ENCODE measurements at places on chromosomes 2 and 18. TPM values are rescaled to one million over a fixed set of nuclear protein-coding genes. Genes with fewer than 3 reads are reported as not detected.

- DNase-seq = no peak
These were observed 118.5 kb upstream of the CD302 start for GRCh38 chr2:159916511-159916910.

DNA sequence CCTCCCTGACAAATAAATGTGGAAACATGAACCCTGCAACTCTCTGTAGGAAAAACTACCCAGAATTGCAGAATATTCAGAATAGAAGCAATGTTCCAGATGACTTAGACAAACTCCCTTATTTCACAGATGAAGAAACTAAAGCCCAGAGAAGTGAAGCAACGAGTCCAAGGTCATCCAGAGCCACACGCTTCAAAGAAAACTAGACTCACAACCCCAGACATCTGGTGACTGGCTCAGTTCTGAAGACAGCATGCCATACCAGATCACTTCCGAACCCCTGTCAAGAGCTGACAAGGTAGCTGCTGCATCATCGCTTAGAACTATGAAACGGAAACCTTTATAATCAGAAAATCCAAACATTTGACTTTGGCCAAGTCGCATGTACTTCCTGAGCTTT lies 101.3 kb downstream of the PID1 start:
- DNase-seq = no peak

DNA sequence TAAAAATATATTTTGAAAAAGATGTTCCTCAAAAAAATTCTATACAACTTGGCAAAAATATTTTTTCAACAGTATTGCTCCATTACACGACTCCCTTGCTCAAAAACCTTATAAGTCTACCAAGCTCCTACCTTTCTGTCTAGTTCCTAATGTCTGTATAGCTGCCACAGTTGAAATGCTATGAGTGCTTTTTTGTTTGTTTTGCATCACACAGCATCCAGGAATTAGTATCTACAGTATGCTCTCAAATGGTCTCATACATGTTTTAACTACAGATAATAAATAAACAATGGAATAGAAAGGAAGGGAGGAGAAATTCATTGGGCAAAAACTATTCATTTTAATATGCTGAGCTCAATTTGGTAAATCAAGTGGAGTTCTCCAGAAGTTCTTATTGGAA lies 17.3 kb downstream of the ACADL start:
- no peak for DNase-seq

DNA sequence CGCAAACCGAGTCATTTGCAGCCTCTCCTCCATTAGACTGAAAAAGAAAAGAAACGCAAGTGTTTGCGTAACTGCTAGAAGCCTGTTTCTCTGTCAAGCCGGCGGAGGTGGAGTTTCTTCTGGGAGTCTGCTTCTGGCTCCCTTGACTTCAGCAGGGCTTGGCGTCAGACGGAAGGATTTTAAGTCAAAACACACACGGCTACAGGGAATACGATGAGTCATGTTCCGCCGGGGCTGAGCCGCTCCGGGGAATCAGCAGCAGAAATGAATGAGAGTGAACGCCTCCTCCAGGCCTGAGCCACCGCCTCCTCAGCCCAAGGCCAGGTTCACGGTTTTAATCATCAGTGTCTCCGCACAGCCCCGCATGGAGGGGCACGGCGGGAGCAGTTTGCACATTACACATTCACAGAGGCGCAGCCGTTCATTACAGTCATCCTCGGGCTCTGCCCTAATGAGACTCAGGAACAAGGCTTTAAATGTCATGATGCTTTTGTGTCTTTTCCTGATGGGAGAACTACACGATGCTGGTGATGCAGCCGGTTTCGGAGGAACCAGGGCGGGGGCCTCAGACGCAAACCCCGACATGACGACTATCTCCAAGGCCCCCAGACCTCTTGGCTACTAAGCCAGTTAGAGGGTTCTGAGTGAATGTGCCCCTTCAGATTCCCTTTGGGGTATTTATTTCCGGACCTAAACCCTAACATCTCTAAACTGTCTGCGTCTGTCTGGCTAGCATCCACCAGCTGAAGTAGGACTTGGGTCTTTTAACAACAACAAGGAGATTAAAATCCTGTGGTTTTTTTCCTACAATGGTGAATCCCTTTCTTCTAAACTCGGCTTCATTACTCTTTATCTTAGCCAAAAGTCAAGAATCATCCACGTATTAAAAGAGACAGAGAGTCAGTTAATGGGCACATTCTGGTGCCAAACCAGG lies 11.1 kb upstream of the SCG2 start:
- DNase-seq = peak; percentile 90

DNA sequence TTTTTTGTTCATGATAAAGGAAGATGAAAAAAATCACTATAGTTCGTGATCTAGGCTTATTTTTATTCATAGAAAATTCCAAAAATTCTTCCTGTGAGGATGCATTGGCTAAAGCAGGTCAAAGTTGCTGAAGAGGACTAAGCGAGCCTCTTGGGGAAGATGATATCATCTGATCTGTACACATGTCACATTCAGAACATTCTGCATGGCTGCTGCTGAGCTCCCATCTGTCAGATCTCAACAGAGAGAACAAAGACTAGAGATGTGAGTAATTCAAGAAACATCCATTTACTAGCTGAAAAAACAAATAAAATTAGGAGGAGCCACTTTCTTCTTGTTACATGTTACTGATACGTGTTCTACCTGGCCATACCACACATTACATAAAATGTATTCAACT lies 518.6 kb upstream of the FSIP2 start:
- no peak for DNase-seq

- no peak for DNase-seq
These were observed 115.9 kb upstream of the CD302 start for GRCh38 chr2:159913900-159914299.

- peak; percentile 40 for DNase-seq
These were observed 436.2 kb downstream of the SUCLG1 start for GRCh38 chr2:84022810-84023431.

DNA sequence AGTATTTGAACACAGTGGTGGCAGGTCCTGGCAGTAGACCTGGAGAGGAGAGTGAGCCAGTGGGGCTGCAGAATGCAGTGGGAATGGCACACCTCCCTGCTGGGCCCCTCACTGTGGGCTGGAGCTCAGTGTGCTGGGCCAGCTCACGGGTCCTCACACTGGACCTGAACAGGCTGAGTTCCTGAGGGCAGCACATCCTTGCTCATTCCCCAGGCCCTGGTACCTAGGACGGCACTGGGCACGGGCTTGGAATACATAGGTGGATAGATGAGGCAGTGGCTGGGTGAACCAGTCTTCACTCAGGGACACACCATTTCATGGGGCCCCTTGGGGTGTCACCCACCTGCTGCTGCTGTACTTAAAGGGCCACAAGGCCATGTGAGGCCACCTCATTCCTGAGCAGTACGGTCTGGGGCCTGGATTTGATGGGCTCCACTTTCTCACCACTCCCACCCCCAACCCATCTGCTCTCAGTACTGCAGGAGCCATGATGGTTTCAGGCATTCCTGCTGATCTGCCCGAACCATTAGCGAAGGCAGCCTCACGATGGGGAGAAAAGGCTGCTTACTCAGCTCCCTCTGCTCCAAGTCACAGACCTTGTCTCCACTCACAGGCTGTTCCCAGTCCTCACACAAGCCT lies 4.2 kb downstream of the TMEM177 start:
- no peak for DNase-seq

- no peak for DNase-seq
These were observed 90.9 kb downstream of the RNF144A start for GRCh38 chr2:7007846-7008741.

DNA sequence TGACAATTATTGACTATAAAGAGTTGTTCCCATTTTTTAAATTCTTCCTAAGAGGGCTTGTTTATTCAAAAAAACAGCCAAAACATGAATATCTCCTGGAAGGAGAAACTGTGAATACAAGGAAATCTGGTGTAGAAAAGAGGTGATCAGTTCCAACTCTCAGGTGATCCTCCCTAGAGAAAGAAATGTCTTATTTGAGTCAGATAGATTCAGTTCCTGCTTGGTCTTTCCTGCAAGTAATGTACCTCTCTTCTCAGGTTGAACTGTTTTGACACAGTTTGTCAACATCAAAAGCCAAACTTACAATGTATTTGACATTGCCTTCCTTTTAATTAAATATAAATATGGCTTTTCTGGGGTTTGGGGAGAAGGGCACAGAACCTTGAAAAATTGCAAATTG lies 567.4 kb downstream of the ARHGAP15 start:
- no peak for DNase-seq

DNA sequence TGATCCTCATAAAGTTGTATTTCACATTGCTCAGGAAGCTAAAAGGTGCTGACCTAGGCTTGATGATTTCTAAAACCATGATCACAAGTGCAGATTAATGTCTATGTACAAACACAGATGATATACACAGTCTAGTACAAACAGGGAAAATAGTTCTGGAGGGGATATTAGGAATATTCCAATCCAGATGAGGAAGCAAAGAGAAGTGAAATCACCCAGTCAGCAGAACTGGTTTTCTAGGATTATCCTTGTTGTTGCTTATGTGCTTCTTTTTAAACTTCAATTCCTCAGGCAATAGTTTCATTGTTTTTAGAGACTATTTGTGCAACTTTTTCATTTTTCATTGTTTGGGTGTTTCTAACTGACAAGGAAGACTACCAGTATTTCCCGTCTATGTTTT lies 4.7 kb downstream of the IL1A start:
- DNase-seq = no peak

- no peak for DNase-seq
These were observed 115.9 kb downstream of the NCK2 start for GRCh38 chr2:105860567-105860966.

DNA sequence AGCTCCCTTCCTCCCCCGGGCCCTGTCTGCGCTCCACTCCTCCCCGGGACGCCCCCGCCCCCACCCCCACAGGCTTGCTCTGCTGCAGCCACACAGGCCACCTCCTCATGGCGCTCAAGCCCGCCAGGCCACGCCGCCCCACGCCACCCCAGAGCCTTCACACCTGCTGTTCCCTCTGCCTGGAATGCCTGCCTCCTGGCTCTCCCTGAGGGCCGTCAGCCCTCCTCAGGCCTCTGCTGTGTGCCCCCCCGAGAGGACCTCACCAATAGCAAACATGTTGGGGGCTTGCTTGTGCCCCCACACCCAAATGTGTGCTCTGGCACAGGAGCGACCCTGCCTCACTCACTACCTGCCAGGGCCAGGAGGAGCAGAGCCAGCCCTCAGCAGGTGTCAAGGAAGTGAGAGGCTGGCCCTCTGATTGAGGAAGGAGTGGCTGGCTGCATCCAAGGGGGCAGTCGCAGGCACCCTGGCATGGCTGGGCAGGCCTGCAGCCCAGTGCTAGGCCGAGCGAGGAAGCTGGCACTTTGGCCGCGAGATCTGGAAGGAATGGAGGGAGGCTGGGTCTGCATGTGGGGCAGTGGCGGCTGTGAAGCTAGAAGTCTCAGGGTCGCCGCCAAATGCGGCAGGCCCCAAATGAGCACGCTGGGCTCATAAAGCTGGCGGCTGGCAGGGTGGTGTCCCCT lies 86.5 kb downstream of the INHBB start:
- DNase-seq = no peak

- no peak for DNase-seq
These were observed 55.2 kb downstream of the ZEB2 start for GRCh38 chr2:144464730-144465129.

DNA sequence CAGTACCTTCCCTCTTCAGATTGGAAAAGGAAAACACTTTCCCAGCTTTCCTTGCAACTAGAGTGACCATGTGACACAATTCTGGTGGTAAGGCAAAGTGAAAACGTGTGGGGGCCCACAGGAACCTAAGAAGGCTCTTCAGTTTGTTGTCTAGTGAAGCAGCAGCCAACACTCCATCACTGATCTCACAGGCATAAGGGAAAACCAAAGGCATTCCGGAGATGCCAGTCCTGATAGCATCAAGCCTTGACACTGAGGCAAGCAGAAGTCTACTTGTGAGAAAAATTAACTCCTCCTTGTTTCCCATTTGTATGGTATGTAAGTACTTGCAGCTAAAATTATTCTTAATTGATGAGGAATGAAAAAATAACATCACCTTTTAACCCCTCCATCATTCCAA lies 88.3 kb downstream of the ETAA1 start:
- DNase-seq = no peak

DNA sequence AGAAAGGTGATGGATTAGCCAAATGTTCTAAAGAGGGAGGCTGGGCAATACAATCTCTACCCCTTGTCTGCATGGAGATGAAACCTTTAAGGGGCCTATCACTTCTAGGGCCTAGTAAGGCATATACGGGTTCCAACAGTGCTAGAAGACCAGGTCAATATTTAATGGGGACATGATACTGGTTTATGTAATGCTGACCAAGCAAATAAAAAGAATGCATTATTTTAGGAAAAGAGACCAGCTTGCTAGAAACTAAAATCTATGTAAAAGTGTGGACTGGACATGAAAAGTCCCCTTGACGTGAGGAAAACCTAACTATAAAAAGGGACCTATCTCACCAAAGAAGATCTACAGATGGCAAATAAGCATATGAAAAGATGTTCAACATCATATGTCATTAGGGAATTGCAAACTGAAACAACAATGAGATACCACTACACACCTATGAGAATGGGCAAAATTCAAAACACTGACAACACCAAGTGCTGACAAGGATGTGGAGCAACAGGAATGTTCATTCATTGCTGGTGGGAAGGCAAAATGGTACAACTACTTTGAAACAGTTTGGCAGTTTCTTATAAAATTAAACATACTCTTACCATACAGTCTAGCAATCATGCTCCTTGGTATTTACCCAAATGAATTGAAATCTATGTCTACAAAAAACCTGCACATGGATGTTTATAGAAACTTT lies 45.9 kb upstream of the TLK1 start:
- no peak for DNase-seq

DNA sequence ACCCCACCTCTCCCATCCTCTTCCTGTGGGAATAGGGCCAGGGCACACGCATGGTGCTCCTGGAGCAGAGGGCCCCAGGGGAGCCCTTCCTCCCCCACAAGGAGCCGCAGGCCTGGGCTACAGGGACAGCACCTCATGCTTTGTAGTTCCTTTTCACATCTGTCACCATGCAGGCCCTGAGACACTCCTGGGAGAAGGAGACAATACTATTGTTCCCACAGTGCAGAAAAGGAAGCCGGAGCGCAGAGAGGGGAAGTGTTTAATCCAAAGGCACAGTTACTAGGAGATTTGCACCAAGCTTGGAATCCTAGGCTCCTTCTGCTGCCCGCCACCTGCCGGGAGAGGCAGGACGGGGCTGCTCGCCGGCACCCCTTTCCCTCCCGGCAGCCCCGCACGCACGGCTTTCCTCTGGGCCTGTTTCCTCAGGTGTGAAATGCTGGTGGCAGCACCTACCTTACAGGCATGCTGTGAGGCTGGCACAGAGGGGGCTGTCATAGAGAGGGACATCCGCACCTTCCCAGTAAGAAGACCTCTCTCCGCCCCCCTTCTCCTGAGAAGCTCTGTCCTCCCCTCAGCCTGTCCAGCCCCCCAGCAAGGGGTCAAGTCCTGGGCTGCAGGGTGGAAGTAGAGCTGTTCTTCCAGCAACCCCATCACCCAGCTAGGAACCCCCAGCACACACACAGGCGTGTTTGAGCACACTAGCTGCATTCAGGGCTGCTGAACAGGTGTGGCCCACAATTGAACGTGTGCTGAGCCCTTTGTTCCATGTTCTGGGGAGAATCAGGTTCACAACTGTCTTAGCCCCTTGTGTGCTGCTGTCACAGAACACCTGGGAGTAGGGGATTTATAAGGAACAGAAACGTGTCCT lies 62.6 kb downstream of the SMAD7 start:
- DNase-seq = no peak

The INPP1 gene
- total RNA-seq = 19.5 TPM

The ASIC4 gene
- total RNA-seq = 2.5 TPM

The RSAD2 gene
- total RNA-seq = 0.75 TPM

The GPR35 gene
- total RNA-seq = 1.5 TPM

The IL36A gene
- total RNA-seq = not detected

The ALK gene
- total RNA-seq = not detected

The SMYD5 gene
- 57.7 TPM for total RNA-seq

The ALPP gene
- total RNA-seq = not detected

The DCDC2C gene
- not detected for total RNA-seq

The MGAT4A gene
- total RNA-seq = 1.8 TPM

The GREB1 gene
- 0.91 TPM for total RNA-seq

The COL4A3 gene
- total RNA-seq = 3.9 TPM

The REG3G gene
- total RNA-seq = not detected

All from Caki2 (cell line).